T follicular helper cell (primary cell): ENCODE measurements at places on chromosomes 1 and 21.

GRCh38 chr21:41620982-41621381 lies 113.0 kb upstream of the TMPRSS2 start:
- DNase-seq, result no peak

DNA sequence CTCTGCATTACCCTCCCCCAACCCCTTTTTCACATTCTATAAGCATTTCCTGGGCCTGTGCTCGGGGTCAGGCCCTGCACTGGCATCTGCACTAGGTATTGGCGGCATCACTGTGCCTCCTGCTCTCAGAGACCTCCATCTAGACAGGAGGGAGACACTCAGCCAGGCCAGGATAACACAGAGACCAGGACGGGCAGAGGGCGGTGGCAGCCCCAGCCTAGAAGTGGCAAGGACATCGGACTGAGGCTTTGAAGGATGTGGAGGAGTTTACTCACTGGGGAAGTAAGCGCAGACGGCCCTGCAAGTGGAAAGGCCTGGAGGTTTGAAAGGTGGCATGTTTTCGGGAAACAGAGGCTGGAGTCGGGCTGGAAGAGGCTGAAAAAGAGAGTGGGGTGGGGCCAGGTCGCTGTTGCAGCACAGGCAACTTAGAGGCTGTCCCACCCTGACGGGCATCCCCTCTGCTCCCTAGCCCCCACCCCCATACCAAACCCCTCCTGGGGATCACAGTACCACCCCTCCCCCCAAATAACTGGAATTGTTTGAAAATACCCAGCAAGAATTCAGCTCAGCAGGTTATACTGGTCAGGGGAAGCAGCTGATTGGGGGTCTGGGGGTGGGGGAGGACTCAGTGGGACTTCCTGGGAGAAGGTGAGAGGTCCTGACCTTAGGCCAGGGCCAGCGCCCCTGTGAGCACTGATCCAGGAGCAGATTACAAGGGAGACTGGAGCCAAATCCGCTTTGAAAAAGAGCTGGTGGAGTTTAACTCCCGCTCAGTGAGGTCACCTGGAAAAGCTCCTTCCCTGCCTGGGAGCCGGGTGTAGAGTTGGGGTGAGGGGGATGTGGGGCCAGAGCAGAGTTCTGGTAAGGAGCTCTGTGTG lies 121.8 kb upstream of the WNT4 start:
- no peak for DNase-seq

DNA sequence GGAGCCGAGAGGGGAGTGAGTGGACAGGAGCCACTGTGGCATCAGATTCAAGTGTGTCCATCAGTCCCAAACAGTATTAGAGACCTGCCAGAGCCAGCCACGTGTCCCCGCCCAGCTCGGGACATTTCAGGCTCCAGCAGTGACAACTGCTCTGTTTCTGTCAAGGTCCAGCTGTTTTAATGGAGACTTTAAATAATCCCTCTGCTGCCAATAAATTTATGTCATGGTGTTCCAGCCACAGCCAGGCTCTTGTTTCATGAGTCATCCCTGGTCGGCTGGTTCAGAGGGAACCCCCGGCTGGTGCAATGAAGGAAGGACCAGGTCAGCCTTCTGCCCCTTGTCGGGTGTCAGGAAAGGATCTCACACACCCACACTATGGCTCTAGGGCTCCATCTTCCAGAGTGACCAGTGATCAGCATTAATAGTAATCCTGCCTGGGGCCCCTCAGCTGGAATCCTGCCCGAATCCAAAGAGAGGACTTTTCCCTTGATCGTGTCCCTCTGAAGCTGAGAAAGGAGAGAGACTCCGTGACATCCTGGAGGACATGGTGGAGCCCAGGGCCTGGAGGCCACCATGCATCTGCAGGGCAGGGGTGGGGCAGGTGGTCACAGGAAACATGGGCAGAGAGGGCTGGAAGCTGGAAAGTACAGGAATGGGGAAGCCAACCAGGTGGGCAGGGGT lies 197.3 kb downstream of the MATN1 start:
- no peak for DNase-seq

- no peak for DNase-seq
These were observed 323.5 kb downstream of the DUSP10 start for GRCh38 chr1:221418346-221418745.

DNA sequence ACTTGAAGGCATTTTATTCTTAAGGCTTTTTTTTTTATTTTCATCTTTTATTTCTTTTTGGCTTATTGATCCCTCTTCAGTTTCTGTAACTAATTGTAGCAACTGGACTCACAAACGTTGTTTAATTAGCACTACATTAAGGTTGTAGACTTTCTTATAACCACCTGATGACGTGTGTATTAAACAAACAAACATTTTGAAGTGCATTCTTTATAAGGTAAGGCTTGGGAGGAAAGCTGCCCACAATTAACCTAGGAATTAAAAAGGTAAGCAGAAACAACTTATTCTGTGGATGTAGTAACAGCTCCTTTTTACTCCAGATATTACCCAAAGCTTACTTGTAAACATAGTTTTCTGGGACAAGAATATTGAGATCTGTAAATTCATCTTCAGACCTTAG lies 55.0 kb downstream of the CAMSAP2 start:
- DNase-seq, result no peak

DNA sequence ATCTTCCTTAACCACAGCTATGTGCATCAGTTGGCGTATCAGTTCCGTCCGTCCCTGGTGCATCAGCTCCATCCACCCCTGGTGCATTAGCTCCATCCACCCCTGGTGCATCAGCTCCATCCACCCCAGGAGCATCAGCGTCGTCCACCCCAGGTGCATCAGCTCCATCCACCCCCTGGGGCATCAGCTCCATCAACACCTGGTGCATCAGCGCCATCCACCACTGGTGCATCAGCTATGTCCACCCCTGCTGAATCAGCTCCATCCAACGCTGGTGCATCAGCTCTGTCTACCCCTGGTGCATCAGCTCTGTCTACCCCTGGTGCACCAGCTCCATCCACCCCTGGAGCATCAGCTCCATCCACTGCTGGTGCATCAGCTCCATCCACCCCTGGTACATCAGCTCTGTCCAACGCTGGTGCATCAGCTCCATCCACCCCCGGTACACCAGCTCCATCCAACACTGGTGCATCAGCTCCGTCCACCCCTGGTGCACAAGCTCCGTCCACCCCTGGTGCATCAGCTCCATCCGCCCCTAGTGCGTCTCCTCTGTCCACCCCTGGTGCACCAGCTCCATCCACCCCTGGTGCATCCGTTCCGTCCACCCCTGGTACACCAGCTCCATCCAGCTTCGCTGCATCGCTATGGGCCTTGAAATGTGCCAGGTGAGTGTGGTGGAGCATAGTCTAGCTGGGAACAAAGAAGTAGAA lies 106.6 kb upstream of the ZBTB40 start:
- DNase-seq, result no peak

GRCh38 chr1:219442611-219443061 lies 170.3 kb downstream of the ZC3H11B start:
- DNase-seq, result no peak

GRCh38 chr1:145886390-145886789 lies 724 bp upstream of the ANKRD35 start:
- no peak for DNase-seq

GRCh38 chr1:78894811-78895210 lies 111.7 kb downstream of the ADGRL4 start:
- DNase-seq, result no peak
